Head of caudate nucleus (tissue), 42 donors: ENCODE measurements at places on chromosomes 13 and 19.

- DNase-seq: no peak
Measured at GRCh38 chr13:46630431-46631178, 77.6 kb downstream of the LRCH1 start.

DNA sequence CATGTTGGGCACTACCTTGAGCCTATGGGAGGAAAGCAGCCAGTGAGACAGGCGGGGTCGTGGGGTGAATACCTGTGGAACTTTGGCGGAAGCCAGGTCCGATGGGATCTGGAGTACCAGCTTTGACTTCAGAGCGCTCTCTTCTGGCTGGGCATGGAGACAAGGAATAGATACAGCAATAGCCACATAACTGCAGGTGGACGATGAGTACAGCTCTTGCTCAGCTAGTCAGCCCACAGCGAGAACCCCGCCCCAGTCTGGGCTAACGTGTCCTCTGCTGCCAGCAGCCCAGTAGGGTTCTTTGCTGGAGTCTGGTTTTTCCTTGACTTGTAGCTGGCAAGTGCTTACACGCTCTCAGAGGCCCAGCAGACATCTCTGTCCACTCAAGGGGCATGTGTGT, 83.4 kb downstream of the SIPA1L3 start:
- no peak for DNase-seq

DNA sequence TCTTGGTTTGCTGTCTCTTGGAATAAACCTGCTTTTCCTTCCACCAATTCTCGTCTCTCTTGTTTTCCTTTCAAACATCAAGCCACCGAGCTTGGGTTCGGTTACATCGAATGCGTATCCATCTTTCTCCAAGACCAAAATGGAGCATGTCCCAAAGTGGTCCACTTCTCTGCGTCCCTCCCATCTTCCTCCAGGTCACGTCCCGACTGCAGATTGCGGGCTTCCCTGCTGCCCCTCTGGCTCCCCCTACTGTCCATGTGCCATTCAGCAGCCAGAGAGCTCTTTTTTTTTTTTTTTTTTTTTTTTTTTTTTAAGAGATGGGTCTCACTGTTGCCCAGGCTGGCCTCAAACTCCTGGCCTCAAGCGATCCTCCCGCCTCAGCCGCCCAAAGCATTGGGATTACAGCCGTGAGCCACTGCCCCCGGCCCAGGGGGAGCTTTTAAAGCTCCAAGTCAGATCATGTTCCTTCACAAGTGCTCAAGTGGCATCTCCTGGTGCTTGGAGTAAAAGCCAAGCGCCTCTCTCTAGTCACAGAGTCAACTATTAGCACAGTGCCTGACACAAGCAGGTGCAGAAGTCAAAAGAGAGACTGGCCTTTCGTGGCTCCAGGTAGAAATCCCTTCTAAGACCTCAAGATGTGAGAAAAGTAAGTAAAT, 10.0 kb downstream of the COL5A3 start:
- DNase-seq: peak; percentile 54

- no peak for DNase-seq
Measured at GRCh38 chr13:79988573-79988972, 352.4 kb downstream of the SPRY2 start.

DNA sequence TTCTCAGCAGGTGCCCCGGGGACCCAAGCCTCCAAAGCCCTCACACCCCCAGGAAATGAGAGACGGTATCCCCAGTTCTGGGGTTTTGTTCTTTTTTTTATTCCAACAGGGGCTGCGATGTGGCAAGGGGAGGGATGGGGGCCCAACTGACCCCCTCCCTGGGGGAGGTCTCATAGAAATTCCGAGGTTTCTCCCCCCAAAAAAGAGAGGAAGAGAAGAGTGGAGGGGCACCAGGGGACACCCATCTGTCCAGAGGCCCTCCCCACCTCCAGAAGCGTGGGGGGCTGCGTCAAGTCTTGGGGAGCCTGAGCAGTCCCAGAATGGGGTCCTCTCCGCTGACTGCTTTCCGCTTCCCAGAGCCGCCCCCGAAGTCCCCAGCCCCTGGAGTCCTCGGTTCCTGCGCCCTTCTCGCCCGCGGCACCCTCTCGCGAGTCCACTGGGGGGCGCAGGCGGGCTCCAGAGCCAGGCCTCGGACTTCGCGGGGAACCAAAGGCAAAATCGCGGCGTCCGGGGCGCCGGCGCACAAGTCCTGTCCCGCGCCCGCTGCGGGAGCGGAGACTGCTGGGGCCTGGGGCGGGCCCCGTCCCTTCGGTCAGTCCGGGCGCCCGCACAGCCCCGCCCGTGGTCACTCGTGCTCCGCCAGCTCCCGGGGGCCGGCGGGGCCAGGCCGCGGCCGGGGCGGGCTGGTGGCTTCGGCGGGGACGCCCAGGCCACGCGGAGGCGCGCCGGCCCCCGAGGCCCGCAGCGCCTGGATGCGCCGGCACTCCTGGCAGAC, 4.4 kb upstream of the ATP1A3 start:
- no peak for DNase-seq

DNA sequence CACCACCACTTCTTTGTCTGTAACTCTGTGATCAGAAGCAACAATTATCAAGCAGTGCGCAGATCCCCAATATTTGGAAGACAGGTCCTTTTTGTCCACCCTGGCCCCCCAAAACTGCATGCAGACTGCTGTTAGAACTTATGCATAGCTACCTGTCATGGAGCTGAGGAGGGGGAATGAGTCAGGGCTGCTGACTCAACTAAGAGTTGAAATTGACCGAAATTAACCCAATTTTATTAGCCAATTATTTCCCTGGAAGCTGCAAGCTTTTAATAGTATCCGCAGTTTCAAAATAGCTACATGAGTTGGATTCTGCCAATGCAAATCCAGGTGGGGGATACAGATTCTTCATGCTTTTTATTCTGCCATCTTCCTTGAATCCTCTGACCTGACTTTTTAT, 14.0 kb upstream of the ZNF491 start:
- peak; percentile 38 for DNase-seq

DNA sequence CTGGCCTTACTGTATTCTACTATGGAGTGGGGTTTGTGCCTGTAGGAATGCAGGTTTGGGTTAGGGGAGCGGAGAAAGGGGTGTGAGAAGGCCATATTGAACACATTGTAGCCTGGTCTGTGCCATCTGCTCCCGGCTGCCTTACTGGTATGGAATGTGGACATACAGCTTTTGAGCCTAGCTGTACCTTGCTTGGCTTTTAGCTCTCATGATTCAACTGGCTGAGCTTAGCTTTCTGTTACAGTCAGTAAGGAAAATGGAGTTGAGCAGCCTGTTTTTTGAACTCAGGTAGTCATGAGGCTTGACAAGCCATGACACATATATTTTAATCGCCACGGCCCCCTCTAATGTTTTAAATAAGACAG, 41.6 kb downstream of the ARHGAP35 start:
- no peak for DNase-seq

DNA sequence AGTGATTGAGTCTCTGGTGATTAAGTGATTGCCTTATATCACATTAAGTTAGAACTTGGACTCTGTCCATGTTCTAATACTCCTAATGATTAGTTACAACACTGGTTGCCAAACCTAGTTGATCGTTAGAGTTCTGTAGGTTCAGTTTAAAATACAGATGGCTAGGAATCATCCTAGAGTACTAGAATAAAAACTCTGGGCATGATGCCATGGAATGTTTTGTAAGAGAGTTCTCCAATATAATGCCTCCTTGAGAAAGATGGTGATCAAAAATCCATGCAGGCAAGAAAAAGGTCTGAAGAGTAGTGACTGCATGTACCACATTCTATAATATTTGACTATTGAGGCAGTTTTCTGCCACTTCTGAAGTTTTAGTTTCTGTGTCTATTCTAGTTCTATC, 176.3 kb downstream of the GPC5 start:
- DNase-seq: no peak
